ENCODE measurements at places on chromosomes 1 and 21. TPM values are rescaled to one million over a fixed set of nuclear protein-coding genes. Genes with fewer than 3 reads are reported as not detected.

GRCh38 chr1:220887520-220888416 lies 8.5 kb downstream of the HLX start:
- no peak for ATAC-seq

ACTA1 gene
- total RNA-seq: not detected

DNA sequence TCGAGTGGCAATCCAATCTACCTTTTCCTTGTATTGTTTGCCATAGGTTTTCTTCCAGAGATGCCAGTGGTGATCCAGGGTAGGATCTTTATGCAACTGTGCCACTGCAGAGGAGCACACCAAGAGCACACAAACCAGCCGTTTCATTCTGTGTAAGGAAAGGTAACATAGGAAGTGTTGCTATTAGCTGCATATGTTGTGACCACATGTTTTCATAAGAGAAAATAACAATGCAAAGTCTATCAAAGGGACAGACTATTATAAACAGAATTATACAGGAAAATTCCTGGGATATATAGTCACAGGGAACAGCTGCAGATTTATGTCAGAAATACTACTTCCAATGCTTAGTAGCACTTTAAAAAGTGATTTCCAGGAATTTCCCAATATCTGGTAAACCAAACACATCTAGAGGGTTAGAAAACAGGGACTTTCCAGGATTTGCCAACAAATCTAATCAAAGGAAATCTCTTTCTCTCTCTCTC lies 919 bp downstream of the CTSS start:
- ATAC-seq: peak; percentile 54

GRCh38 chr1:207025146-207025880 lies 7.2 kb downstream of the C1orf116 start:
- no peak for ATAC-seq

DNA sequence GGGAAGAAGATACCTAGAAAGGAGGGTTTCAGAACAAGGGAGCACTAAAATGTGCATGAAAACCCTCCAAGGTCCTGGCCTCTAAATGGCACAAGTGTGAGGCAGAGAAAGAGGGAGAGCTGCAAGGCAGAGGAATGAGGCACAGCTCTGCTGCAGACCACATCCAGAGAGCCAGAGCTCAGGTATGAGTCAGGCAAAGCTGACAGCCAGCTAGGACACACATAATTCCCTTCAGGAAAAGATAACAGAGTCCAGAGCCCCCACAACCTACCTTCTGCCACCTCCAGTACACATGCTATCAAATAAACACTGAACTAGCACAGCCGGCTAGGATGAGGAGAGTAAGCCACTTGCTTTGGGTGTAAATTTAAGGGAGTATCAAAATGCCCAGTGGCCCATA lies 62.2 kb downstream of the HSF2BP start:
- ATAC-seq: no peak

MCOLN3 gene
- 0.43 TPM for total RNA-seq

DNA sequence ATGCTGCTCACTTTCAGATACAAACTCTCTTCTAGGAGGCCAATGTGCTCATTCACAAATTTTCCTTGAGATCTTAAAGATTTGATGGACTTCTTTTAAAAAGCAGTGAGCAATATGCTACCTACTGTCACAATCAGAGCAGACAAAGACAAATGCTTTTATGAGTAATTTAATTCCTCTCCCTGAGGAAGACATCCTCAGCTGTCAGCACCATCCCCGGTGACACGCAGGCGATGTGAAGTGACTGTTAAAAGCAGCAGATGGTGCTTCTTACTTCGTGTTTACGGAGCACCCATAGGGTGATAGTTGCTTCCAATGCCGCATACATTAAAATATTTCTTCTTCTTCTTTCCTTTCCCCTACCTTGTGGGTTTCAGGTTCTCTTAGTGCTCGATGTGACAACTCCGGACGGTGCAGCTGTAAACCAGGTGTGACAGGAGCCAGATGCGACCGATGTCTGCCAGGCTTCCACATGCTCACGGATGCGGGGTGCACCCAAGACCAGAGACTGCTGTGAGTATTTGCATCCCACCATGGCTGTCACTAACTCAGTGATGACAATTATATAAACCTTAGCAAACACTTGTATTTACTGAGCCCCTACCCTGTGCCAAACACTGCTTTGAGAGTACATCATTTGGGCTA lies 29.1 kb downstream of the LAMC2 start:
- ATAC-seq: no peak

- ATAC-seq: no peak
Observed at GRCh38 chr1:83718338-83718737, 280.6 kb downstream of the TTLL7 start.

DNA sequence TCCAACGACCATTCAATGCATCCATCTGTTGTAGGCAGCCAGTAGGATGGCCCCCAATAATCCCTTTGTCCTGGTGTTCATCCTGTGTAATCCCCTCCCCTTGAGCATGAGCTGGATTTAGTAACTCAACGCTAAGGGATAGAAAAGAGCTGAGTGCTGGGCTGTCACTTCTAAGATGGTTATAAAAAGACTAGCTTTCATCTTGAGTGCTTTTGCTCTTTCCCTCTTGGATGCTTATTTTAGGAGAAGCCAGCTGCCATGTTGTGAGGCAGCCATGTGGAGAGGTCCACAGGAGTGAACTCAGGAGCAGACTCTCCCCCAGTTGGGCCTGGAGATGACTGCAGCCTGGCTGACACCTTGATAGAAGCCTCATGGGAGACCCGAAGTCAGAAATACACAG lies 401.5 kb downstream of the VAV3 start:
- no peak for ATAC-seq

PRELP gene
- not detected for total RNA-seq

GRCh38 chr1:150552911-150553289 lies 3.7 kb downstream of the ADAMTSL4 start:
- ATAC-seq: no peak

SYT11 gene
- 61.9 TPM for total RNA-seq

GRCh38 chr1:96346719-96347118 lies 374.9 kb upstream of the PTBP2 start:
- ATAC-seq: no peak

DNA sequence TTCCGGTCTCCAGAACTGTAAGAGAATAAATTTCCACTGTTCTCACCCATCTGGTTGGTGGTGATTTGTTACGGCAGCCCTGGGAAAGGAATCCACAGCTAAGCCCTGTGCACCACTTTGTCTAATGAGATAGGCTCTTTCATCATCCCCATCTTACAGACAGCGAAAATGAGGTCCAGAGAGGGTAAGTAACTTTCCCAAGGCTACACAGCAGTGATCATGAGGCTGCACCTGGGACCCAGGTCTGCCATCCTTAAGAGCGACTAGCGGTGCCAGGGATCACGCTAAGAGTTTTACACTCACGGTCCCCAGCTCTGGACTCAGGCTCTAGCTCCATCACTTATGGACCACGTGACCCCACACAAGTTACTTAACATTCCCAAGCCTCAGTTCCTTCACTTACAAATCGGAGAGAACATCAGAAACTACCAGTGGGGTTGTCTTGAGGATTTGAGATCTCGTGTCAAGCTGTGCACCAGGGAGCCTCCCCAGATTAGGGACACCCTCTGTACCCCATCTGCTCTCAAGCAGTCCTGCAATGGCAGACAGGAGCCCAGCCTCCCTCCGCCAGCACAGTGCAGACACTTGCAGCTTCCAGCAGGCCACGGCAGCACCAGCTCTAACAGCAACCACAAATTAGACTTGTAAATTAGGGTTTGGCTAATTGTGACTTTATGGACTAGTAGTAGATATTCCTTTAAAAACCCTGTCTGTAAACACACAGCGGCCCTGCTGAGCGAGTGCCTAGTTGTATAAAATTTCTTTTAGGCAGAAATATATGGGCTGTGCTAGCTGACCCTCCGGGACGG lies 87.3 kb downstream of the DISP3 start:
- no peak for ATAC-seq

DNA sequence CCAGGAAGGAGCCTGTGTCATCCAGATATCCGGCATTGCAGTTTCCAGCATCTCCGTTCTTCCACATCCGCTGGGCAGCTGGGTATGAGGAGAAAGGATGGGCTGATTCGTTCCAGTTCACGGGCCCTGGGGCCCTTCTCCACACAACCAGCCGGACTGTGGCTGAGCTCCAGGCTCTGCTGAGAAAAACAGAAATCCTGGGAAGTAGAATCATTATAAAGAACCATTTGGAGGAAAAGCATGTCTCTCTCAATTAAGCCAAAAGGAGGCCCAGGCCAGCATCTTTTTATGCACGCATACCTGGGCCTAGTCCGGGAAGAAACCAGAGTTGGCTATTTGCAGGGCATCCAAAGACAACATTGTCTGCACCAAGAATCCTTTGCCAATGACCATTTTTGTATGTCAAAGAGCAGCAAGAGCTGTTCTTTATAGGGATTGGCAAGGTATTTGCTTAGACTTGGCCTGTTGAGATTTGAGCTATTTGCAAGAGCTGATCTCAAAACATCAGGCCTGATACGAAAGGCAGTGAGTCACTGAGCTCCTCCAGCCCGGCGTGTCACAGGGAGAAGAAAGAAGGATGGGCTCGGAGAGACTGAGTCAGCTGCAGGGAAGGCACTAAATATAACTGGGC lies 84.9 kb upstream of the ARHGEF16 start:
- no peak for ATAC-seq

BLZF1 gene
- total RNA-seq: 14.2 TPM

RIMKLA gene
- total RNA-seq: 6.4 TPM

MX1 gene
- 14.2 TPM for total RNA-seq

SPRR5 gene
- total RNA-seq: not detected

GRCh38 chr1:5351366-5351765 lies 640.9 kb downstream of the NPHP4 start:
- ATAC-seq: no peak

PRAMEF14 gene
- total RNA-seq: not detected

DNA sequence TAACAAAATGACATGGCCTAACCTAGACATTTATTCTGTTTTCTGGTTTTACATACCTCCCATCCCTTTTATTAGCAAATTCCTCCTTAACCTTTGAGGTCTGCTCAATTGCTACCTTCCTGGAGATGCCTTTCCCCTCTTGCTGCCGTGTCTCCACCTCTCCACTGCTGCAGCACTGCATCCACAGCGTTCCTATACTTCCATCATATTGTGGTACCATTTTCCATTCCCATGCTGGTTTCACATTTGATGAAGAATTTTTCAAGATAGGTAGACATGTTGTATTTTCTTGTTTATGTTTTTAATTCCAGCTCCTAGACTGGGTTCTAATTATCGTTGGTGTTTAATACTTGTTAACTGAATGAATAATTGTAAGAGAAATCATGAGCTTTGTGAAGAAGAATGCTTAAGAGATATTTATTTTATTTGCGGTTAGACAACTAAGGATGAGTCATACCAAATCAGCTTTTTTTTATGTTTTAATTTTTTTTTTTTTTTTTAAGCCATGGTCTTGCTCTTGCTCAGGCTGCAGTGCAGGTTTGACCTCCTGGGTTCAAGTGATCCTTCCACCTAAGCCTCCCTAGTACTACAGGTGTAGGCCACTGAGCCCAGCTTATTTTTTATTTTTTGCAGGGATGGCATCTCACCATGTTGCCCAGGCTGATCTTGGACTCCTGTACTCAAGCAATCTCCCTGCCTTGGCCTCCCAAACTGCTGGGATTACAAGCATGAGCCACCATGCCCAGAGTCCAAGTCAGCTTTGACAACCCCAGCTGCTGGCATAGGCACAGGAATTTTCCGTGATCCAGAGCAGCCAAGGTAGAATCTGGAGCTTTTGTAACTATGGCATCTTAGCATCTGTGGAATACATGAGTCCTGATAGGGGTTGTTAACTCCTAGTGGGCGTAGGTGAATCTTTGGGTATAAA lies 44.0 kb downstream of the ATP6V1G3 start:
- no peak for ATAC-seq

CD247 gene
- total RNA-seq: 168 TPM

IL20 gene
- total RNA-seq: not detected

LYPD8 gene
- total RNA-seq: not detected

EPHB2 gene
- total RNA-seq: 0.04 TPM

DNA sequence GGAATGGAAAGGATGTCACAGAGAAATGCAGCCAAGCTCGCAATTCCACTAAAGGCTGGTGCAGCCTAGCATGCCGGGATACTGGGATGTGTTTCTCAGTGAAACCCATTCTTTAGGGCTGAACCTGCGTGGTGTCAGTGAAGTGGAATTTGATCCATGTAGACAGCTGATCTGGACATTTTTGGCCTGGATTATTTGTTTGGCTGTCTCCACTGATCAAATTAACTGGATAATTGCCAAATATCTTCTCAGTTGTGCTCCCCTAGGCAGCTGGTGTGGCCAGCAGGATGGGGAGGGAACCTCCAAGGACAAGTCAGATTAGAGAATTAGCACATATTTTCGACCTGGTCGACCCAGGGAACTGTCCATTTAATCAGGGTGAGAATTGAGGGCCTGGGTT lies 318.4 kb downstream of the RPS6KC1 start:
- ATAC-seq: no peak

NMNAT2 gene
- not detected for total RNA-seq
